ENCODE measurements at places on chromosomes 1 and 21.

DNA sequence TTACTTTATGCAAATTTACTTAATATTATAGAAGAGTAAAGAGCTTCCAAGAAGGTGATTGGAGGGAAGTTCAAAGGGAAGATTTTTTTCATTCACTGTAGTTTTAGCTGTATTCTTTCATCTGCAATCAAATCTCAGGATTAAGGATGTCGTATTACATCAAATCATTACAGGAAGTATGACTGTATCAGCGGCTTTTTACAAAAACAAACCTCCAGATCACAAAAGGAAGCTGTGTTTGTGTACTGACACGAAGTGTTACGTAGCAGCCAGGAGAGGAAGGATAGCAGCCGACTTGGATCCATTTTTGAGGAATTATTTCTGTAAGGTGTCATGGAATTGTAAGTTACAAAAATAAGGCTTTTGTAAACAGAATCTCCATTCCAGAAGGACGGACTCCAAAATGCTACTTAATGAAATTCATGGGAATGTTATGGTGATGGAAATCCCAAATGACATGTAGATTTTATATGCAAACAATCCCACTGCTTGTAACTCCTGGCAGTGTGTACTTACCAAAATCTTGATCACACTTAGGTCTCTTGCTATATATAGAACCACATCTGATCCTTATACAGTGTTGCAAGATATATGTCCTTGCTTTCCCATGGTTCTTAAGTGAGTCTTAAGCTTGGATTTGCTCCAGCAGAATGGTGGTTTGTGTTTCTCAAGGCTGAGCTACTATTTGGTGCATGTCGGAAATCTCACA is 49.8 kb downstream of the KCNJ15 start:
- no peaks in the 10 kb centered on the region for H3K36me3 ChIP-seq
- H3K27me3 ChIP-seq: no peaks in the 10 kb centered on the region
- no peaks in the 10 kb centered on the region for H3K4me1 ChIP-seq
- no peak overlapping the region for H3K4me3 ChIP-seq
- DNase-seq: peak; percentile 94

GRCh38 chr1:156689035-156689952 is 12.1 kb upstream of the NES start:
- no peaks in the 10 kb centered on the region for H3K4me1 ChIP-seq
- H3K27me3 ChIP-seq: no peaks in the 10 kb centered on the region
- no peaks in the 10 kb centered on the region for H3K36me3 ChIP-seq
- peak; percentile 92 for DNase-seq

DNA sequence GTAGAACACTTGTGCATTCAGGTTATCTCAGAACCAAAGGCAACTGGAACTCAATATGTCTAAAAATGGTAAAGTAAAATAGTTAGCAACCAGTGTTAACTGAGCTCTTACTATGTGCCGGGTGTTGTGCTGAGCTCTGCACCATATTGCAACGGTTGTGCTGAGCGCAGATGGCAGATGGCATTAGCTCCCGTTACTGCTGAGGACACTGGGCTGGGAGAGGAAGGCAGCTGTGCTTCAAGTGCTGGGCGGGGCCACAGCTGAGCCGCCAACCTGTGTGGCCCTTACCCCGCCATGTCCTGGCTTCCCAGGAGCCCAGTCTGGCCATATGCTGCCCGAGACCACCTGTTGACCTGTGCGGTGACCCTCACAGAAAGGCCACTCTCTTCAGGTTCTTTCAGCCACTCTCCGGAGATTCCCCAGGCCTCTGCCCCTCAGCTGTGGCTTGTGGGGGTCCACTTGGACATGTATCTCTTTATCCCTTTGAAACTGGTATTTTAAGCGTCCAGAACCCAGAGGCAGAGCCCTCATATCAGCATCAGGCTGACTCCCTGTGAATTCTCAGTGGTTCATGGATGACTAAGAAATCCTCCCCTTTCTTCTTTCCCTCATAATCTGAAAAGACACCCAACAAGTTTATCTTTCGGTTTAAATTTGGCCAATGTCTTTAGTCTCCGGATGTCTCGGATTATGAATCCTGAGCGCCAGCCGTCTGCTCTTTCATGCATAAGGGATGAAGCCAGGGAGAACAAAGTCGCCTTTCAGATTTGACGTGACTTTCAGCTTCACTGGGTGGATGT is 26.4 kb downstream of the LDLRAP1 start:
- H3K27me3 ChIP-seq: no peaks in the 10 kb centered on the region
- no peak for DNase-seq
- no peak overlapping the region for H3K4me3 ChIP-seq
- H3K36me3 ChIP-seq: peaks cover 5% of the 10 kb centered on the region
- no peak overlapping the region for H3K27ac ChIP-seq

DNA sequence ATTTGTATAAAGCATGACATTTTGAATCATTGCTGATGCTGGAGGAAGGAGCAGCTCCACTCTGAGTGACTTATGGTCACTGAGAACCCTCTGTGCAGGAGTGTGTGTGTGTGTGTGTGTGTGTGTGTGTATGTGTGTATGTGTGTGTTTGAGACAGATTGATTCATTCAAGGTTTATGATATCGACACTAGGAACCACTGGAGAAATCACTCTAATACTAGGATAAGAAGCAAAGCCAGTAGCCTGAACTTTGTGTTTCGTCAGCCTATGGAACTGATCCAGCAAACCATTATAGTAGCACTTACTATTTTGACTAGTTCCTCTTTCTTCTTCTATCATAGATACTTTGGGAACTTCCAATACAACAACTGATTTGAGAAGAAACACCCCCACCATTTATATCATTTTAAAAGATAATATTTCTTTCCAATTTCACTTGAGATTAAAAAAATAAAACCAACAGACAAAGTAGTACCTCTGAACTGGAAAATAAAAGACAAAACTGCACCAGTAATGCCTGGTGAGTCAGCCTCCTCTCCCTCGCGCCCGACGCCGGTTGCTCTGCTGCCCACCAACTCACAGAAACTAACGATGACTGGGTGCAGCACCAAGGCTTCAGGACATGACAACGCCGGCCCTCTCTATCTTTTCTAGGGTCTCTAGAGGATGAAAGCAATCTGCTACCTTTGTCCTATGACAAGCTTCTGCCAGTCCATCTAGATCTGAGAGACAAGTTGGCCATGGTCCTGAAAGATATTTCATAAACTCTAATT is 20.9 kb downstream of the SLAMF1 start:
- no peaks in the 10 kb centered on the region for H3K36me3 ChIP-seq
- H3K27ac ChIP-seq: no peak overlapping the region
- H3K27me3 ChIP-seq: no peaks in the 10 kb centered on the region
- H3K4me3 ChIP-seq: no peak overlapping the region
- H3K4me1 ChIP-seq: no peaks in the 10 kb centered on the region
- no peak for DNase-seq

GRCh38 chr21:33975548-33976081 is 60.0 kb upstream of the ATP5PO start:
- peak overlapping the region; percentile 82 for H3K27ac ChIP-seq
- no peaks in the 10 kb centered on the region for H3K27me3 ChIP-seq
- DNase-seq: no peak

DNA sequence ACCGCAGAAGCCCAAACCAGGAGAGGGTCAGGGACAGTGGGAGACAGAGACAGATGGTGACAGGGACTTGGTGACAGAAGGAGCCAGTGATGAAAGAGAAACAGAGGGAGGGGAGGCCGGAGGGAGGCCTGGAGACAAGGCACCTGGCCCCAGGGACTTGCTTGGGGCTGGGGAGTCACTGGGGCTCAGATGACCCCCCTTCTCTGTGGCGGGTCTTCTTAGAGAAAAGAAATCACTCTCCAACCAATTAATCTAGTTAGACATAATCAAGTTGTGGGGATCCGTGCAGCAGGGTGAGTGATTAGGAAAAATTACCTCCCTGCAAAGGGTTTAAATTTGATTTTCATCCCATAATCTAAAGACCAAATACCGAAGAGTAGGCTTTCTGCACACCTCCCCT is 519.8 kb downstream of the PTPRU start:
- H3K4me1 ChIP-seq: no peaks in the 10 kb centered on the region
- DNase-seq: no peak
- H3K4me3 ChIP-seq: no peak overlapping the region

DNA sequence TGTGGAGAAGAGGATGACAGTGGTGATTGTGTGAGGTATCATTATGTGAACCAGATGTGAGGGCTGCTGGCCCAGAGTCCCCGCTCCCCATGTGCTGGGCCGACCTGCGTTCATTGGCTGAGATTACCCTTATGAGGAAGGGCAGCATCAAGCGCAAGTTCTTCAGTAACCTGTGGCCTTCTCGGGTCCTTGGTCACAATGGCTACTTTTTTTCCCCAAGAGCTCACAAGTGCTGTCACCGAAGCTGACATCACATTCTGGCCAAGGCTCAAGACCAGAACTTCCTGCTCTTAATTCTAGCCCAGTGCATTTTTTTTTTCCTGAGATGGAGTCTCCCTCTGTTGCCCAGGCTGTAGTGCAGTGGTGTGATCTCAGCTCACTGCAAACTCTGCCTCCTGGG is 262.9 kb downstream of the RHOU start:
- H3K36me3 ChIP-seq: no peaks in the 10 kb centered on the region
- no peaks in the 10 kb centered on the region for H3K27me3 ChIP-seq
- H3K27ac ChIP-seq: no peak overlapping the region

Measured in lung (tissue), 17 donors.